Vagina (tissue), 2 donors: ENCODE measurements at places on chromosomes 4 and X.

DNA sequence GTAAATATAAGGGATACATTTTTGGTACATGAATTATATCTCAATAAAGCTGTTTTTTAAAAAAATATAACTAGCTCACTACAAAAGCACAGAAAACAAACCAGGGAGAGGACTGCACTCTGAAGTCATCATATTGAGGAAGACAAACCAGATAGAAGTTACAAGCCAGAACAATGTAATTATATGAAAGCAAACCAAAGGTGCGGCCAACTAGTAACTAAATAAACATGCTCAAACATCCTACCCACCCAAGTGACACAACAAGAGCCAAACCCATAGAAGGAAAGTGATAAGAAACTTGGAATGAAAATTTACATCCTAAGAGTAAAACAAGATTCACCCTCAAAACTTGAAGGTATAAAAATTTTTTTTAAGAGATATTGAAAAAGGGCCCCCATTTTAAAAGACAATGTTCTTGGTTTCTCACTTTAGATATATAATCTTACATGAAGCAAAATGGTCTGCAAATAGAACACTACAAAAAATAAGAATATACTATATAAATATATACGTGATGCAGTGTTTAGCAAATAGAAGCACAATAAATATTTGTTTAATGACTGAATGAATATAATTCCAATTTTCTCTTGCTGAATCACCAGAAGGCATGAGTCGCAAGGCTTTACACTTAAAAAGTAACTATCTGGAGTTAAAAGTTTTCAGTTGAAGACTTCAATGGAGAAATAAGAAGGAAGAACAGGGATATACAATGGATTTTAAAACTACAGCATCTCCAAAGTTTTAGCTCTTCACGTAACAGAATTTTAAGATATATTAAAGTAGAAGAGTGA lies 4.0 kb upstream of the SH3D19 start:
- DNase-seq, result no peak

DNA sequence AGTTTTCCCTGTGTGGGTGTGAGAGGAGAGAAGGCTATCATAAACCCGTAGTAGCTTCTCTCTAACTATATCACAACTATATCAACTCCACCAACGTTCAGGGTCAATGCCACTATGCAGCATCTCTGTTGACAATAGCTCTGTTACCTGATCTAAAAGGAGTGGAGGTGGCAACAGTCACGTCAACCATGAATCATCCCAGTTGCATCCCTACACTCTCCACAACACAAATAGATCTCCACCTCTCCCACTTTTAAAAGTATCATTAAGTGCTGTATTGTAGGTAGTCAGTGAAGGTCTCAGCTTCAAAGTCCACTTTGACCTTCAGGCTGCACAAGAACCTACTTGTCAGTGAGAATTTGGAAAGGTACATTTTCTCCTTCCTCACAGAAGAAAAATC lies 600.5 kb upstream of the GRIA3 start:
- DNase-seq, result no peak

DNA sequence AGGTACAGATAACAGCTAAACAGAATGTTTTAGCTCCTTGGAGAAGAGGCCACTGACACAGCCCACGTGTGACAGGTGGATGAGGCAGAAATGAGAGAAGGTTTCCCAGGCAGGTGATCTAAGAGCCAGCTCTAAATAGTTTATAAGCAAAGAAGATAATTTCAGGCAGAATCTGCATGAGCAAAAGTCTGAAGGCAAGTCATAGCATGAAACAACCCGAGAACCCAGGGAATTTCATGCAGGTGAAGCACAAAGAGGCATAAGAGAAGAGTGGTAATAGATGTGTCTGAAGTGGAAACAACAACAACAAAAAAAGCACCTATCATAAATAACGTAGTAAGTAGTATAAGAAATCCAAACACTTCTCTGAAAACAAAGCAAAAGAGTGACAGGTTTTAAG lies 275.8 kb upstream of the CPEB2 start:
- DNase-seq, result no peak

GRCh38 chr4:18934197-18934596 lies 912.6 kb upstream of the LCORL start:
- DNase-seq, result no peak

DNA sequence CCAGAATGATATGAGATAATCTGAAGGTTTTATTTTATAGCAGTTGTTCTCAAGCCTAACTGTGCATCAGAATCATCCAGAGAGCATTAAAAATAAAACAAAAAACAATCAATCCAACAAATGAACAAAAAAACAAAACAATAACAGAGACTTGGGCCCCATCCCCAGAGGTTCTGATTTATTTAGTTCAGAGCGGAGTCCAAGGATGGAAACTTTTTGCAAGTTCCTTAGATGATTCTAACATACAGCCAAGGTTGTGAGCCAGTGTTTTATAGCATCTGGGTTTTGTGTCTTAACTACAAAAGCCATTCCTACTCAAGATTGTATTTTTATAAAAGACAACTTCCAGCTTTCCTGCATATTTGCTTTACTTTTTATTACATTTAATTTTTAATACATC lies 59.4 kb upstream of the GRPR start:
- DNase-seq, result no peak

- DNase-seq, result no peak
These were observed 20.8 kb upstream of the SEL1L3 start for GRCh38 chr4:25883565-25883964.

GRCh38 chr4:6701371-6701770 lies 7.7 kb downstream of the S100P start:
- no peak for DNase-seq

GRCh38 chr4:65917486-65917885 lies 247.2 kb upstream of the EPHA5 start:
- DNase-seq, result no peak

GRCh38 chr4:54225598-54226403 lies 3.3 kb upstream of the PDGFRA start:
- DNase-seq, result no peak

GRCh38 chr4:107278791-107279483 lies 242.8 kb upstream of the DKK2 start:
- no peak for DNase-seq

- no peak for DNase-seq
These were observed 185.8 kb downstream of the APBB2 start for GRCh38 chr4:41028392-41029076.

- no peak for DNase-seq
These were observed 4.3 kb downstream of the ELOVL6 start for GRCh38 chr4:110193822-110194761.

DNA sequence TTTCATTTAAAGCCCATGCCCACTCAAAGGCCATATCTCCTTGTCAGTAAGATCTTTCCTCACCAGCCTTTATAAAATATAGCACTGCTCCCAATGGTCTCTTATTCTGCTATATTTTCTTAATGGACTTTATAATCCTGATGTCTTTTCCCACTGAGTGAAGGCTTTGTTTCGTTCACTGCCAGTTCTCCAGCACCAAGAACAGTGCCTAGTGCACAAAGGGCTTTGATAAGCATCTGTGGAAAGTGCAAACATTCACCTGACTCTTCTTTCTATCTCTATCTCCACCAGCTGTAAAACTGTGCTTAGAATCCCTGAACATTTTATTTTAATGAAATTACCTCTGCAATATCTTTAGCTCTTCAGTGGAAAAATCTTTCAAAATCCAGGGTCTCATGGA lies 573.9 kb upstream of the MAGEB2 start:
- DNase-seq, result no peak

DNA sequence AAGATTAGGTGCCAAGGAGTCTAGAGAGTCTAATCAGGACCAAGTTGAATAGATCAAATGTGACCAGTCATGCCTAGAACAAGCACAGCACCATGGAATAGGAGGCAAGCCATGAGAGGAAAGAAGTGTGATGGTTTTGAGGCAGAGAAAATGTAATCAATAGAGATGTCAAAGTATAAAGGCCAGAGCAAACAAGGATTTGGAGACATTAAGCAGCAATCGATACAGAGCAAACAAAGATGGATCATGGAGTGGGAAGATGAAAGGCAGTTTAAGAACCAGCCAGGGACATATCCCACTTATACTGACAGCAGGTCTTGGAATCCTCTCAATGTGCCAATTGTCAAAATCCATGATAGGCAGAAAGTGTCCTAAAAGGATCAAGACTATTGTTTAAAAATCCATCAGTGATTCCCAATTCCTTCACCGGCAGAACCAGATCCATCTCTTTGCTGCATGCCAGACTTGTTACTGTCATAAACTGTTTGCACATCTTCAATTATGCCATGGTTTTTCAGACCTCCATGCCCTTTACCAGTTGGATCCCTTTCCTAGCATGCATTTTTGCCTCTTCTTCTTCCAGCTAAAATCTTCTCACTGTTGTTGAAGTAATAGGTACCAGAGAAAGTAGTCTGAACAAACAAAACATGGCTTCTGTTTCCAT lies 520.7 kb upstream of the ARX start:
- DNase-seq, result no peak

- DNase-seq, result no peak
These were observed 47.2 kb downstream of the UGT2B11 start for GRCh38 chr4:69167300-69167699.

DNA sequence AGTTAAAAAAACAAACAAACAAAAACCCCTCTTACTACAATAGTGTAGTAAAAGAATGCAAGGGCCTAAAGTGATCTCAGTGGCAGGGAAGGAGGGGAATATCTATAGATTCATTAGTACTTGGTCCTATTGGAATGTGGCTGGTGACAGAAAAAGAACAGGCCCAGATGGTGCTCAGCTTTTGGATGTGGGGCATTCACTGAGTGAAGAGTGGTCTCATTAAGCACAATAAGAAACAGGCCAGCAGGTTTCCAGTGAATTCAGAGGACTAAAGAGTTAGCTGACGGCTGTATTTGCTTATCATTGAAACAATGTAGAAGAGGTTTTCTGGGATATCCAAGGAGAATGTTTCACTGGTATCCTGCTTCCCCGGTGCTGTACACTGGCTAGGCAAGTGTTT lies 243.8 kb upstream of the HHIP start:
- DNase-seq, result no peak

- no peak for DNase-seq
These were observed 41.4 kb downstream of the SPRY1 start for GRCh38 chr4:123438031-123438430.

DNA sequence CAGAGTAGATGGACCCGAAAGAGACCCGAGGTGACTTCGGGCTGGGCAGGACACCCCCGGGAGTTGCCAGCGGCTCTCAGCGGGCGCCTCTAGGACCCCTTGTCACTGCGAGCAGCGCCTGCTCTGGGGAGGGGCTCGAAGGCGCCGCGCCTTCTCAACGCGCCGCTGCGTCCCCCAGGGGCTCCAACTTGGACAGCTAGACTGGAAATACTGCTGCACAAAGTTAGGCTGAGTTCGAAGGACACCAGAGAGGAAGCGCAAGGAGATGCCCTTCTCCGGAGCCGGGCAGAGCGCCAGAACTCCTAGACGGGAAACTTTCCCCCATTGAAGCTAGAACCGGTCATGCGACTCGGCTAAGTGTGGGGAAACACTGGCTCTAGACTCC lies 493 bp upstream of the KCNIP4 start:
- DNase-seq, result no peak

DNA sequence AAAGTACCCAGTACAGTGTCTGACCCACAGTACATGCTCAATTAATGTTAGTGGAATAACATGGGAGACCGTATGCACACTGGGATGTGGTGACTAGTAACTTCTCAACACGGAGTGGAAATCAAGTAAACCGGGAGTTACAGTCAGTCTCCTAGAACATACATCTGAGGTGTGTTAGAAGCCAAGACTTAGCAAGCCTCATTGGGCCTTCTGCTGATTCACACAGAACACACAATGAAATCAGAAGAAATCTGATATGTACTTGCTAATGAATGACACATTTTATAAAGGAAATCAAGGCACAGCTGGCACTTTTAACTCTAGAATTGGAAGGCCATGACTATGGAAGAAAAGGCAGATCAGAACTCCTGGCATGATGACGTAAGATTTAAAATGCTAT lies 13.0 kb downstream of the TRAPPC2 start:
- DNase-seq, result no peak

- DNase-seq, result no peak
These were observed 144.1 kb downstream of the SLC7A11 start for GRCh38 chr4:138097912-138098600.

DNA sequence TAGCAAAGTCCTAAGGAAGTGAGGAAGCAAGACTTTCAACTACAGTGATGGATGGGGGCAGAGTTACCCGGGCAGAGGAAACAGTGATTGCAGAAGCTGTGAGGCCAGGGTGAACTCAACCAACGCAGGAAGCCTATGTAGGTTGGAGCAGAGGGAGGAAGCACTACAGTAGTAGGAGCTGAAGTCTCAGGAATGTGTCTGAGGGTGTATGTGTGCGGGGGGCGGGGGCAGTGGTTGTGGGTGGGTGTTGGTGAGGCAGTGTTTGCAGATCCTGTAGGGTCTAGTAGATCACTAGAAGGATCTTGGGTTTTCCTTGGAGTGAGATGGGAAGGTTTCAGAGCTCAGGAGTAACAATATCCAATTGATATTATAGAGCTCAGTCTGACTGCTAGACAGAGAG lies 9.9 kb upstream of the MID1 start:
- no peak for DNase-seq

GRCh38 chr4:123350191-123350544 lies 46.4 kb upstream of the SPRY1 start:
- no peak for DNase-seq

DNA sequence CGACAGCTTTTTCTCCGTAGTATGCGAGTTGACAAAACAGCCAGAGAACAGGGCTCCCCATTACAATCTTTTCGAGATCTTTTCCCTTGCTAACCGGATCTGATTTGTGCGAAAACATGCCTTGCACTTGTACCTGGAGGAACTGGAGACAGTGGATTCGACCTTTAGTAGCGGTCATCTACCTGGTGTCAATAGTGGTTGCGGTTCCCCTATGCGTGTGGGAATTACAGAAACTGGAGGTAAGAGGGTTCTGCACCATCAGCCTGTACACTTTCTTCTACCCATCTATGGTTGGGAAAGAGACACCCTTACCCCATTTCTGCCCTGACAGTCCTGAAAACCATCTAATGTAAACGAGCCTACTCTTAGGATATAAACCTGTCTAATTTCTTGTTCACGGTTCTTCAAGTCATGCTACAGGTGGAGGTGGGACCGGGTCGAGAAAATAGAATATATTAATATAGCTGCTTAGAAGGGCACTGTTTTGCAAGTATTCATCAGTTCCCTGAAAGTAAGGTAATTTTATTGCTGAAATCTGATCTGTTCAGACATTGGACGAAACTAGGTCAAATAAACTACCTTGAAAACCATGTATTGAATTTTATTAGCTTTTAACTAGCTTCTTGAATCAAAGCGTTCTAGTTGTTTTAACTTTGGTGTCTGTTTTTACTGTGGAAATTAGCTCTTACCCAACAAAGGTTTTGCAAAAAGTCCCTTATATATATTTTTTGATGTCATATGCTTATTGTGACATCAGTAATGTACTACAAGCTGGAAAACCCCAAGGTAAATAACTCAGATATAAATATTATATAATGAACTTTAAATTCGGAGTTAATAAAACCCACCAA lies 869 bp downstream of the TMEM184C start:
- DNase-seq, result no peak
